ENCODE measurements at places on chromosomes 1 and 21. TPM values are rescaled to one million over a fixed set of nuclear protein-coding genes. Genes with fewer than 3 reads are reported as not detected.

DNA sequence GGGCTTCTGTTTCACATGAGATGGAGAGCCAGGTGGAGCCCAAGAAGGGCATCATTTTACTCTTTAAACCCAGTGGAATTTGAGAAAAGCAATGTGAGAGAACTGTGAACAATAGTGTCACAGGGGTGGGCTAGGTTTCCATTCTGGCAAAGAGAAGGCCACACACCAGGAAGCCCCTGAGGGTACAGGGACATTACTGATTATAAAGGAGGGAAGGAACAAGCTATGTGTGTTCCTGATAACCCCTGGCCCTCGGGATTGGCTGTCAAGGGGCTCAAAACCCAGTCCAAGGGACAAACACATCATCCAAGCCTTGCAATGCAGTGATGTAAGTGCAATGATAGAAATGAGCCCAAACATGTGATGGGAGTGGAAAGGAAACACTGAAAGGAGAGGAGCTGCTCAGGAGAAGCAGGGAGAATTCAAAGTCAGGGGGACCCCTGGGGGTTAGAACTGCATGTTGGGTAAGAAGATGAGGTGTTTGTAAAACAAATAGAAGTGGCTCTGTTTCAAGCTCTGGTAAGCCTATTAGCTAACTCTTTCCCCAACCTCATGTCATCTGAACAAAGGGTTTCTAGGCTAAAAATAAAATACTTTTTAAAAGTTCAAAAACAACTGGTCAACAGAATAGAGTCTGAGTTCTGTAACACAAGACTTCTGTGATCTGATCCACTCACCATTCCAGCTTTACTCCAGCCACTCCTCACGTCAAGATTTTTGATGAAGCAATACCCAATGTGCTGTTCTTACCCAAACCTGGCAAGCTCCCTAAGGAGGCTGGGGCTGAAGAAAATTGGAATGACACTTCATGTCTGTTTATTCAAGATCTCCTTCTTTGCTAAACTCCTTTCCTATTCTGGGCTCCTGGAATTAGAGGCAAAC is 51.1 kb upstream of the IL12RB2 start:
- no peak for DNase-seq

GRCh38 chr1:216749232-216749631 is 26.0 kb upstream of the ESRRG start:
- DNase-seq = peak; percentile 58

- DNase-seq = peak; percentile 82
These were observed 2.4 kb downstream of the CA14 start for GRCh38 chr1:150259758-150260669.

- no peak for DNase-seq
These were observed 26.3 kb upstream of the SYT14 start for GRCh38 chr1:209911746-209912145.

DNA sequence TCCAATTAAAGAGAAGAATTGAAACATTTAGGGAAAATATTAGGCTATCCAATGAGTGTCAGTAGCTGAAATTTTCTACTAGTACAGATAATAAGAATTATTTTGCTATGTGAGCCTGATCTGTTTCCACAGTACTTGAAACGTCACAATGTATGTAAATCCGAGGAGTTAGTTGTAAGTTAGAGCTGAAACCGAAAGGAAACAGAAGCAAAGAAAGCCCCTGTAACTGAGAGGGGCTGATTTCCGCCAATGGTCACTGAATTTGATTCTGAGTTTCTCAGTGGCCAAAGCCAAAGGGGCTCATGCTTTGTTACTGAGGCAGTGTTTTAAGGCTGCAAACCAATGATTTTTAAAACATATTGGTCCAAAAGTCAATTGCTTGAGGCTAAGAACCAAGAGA is 168.3 kb upstream of the DUSP10 start:
- DNase-seq = no peak

GRCh38 chr1:110647254-110647891 is 27.4 kb downstream of the KCNA3 start:
- DNase-seq = no peak

DNA sequence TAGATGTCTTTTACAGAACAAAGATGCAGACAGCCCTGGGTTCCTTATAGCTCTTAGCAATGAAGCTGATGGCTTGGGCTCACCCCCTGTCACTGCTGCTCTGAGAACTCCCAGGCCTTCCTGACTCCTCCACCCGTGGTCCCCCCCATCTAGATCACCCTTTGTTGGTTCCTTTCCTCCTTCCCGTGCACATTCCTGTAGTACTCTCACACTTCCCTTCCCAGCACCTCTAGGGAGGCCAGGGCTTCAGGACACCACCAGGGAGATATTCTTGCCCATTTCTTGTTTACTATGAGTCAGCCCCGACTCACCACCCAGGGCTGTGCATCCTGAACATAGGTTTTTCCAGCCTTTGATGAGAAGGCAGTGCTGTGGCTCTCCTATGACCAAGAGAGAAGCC is 14.4 kb upstream of the NOS1AP start:
- DNase-seq = no peak

DNA sequence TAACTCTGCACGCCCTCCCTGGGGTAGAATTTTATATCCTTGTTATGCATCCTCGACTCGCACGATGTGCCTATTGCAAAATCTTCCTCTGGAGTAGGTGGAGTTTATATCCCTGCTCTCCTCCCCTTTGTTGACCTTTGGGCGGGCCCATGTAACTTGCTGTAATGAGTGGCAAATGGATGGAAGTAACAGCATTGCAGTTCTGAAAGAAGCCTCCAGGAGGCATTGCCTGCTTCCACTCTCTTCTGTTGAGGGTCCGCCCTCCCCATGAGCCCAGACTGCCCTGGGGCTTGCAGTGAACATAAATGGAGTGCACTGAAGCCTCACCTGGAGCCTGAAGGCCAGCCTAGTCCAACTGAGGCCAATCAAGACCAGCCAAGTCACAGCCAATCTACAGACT is 62.2 kb upstream of the GRIK3 start:
- DNase-seq = no peak

- DNase-seq = no peak
These were observed 17.6 kb downstream of the CLCA2 start for GRCh38 chr1:86441581-86441980.

DNA sequence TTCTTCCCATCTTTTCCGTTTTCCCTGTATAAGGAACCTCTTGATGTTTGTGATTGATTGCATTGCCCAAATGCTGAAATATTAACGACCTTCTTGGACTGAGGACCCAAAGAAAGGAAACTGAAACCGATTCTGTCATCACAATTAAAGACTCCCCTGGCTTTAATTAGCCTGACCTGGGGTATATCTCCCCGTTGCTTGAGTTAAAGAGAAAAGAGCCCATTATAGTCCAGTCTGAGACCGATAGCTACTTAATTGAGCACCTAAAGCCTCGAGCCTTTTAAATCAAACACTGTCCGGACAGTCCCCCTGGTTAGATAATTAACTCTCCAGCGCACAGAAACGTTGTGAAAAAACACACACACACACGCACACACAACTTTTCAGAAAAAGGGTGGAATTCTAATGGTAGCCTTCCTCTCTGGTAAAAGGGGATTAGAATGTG is 8.0 kb downstream of the LMO4 start:
- no peak for DNase-seq

GRCh38 chr1:233277637-233278606 is 17.6 kb downstream of the PCNX2 start:
- no peak for DNase-seq

DNA sequence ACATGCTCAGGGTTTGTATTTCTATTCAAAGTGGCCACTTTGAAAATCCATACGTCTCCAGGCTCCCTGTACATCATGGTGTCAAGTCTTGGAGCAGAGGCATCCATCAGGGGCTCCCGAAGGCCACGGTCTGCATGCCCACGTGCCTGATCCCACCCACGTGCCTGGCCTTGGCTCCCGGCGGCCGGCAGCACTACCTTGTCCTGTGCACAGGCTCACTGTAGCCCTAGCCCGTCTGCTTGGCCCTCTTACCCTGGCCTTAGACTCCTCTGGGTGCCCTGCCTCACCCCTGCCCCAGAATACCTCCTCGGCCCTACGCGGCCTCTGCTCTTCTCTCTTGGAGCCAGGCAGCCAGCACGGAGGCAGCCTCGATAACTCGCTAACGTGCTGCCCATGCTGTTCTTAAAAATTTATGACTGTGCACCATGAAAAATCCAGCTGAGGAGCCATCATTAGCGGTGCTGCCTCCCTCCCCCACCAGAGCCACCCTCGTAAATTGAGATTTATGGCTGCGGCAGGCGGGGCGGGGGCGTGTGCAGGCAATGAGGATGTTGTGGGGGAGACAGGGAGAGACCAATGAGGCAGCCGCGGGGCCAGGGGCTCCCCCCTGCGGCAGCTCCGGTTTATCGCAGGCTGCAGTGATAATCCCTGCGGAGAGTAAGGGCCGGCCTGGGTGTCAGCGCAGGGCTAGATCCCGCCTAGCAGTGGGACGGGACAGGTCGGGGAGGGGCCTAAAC is 24.6 kb downstream of the DMAP1 start:
- DNase-seq = peak; percentile 61

DNA sequence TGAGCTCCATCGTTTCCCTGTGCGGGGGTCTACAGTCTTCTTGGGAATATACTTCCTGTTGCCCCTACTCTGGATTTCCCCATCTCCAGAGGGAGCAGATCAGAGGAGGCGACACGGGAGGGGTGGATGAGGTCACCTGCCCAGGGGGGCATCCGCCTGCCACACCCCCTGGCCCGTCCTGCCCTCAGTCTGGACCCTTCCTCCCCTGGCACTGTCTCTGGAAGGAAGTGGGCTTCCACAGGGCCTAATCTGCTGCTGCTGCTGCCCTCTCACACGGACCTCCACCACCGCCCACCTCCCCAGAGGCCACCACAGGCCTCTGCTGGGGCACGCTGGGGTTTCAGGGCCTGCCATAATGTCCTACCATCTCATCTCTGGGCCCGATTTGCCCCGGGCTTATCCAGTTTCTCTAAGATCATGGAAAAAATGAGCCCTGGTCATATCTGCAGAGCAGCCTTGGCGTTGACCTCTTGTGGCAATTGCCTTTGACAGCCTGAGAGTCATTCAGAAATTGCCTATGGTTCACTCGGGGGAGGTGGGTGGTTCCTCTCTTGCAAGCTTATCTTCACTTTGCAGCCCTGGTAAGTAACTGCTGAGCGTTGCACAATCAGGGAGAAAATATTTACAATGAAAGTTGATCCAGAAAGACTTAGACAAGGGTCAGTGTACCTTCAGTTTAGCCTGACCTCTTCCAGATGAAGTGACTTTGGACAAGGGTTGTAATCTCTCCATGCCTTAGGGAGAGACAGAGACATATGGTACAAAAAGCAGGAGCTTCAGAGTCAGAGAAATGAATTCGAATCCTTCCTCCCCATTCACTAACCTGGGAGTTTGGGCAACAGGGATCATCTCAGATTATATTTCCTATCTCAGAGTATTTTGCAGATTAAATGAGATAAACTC is 252.4 kb downstream of the TOMM20 start:
- DNase-seq = no peak

DNA sequence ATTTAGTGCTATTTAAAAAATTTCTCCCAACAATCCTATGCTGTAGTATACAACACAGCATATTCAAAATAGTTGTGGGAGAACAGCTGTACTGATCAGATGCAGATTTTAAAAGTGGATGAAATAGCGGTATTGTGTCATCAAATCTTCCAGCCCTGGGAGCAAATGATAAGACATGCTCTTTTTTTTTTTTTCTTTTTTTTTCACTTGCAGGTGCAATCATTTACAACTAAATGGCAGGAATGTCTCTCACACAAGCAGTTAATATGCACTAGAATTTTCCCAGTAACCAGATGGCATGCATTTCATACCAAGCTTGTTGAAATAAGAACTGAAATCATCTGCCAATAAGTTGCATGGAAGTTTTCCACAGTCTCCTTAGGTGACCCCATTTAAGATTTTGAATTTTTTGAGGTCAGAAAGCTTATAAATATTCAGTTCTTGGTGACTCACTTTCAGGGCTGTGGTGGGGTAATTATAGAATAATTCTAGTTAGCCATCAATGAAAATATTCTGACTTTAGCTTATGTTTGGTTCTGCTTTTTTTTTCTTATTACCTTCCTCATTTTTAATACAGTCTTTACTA is 623.9 kb upstream of the NR5A2 start:
- peak; percentile 2 for DNase-seq

CYP4X1 gene
- total RNA-seq = 3.0 TPM

GBP7 gene
- not detected for total RNA-seq

FMN2 gene
- total RNA-seq = 3.4 TPM

DCDC2B gene
- total RNA-seq = not detected

AMY1A gene
- not detected for total RNA-seq

RNU11 gene
- total RNA-seq = not detected

HOOK1 gene
- 9.6 TPM for total RNA-seq

NAXE gene
- 35.1 TPM for total RNA-seq

RNF2 gene
- total RNA-seq = 38.1 TPM
